ENCODE measurements at places on chromosomes 1 and 21.

- DNase-seq, result peak; percentile 64
These were observed 1.2 kb upstream of the LUZP1 start for GRCh38 chr1:23169727-23170335.

GRCh38 chr1:229709500-229710013 is 83.5 kb downstream of the URB2 start:
- no peak for DNase-seq

- DNase-seq, result peak; percentile 53
These were observed 62.1 kb downstream of the DEGS1 start for GRCh38 chr1:224245188-224245587.

- no peak for DNase-seq
These were observed 89.6 kb downstream of the LEPR start for GRCh38 chr1:65509912-65510680.

GRCh38 chr1:115725600-115725999 is 42.9 kb downstream of the CASQ2 start:
- no peak for DNase-seq

DNA sequence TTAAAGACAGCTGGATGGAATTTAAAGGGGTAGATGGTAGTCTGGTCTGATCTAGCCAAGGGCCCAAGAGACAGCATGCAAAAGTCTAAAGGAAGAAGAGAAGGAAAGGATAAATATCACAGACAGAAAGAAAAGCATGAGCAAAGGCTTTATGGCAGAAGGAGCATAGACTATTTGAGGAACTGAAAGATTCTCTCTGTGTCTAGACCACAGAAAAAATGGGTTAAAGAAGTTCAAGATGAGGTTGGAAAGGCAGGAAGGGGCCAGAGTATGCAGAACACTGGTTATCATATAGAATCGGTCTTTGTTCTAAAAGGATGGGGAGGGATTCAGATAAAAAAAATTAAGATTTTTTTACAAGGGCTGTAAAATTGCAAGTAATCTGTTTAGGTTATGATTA is 136.8 kb upstream of the SGIP1 start:
- DNase-seq, result no peak

GRCh38 chr21:38486221-38486620 is 12.1 kb downstream of the ERG start:
- DNase-seq, result no peak

GRCh38 chr1:116031302-116031835 is 55.1 kb downstream of the SLC22A15 start:
- peak; percentile 22 for DNase-seq

- DNase-seq, result no peak
These were observed 331.9 kb downstream of the TGFB2 start for GRCh38 chr1:218677026-218677425.

- no peak for DNase-seq
These were observed 112.5 kb upstream of the PAXBP1 start for GRCh38 chr21:32884062-32884461.

GRCh38 chr1:205983925-205984725 is 19.1 kb downstream of the RAB7B start:
- peak; percentile 46 for DNase-seq

DNA sequence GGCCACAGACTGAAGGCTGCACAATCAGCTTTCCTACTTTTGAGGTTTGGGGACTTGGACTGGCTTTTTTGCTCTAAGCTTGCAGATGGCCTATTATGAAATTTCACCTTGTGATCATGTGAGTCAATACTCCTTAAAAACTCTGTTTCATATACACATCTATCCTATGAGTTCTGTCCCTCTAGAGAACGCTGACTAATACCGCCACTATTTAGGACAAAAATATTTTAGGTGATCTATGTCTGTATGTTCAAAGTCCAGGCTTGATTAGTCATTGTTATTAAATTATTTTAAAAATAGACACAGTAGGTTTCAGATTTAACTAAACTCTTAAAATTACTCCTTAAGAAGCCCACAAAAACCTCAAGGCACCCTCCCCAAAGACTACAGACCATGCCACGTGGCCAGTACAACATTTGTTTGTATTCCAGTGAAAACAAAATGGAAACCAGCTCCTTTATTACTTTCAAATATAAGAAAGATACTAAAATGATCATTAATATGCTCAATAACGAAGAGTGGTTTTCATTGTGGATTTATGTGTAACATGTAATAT is 63.1 kb downstream of the TMPRSS15 start:
- DNase-seq, result no peak

GRCh38 chr1:39758556-39759435 is 12.4 kb downstream of the OXCT2 start:
- DNase-seq, result no peak

DNA sequence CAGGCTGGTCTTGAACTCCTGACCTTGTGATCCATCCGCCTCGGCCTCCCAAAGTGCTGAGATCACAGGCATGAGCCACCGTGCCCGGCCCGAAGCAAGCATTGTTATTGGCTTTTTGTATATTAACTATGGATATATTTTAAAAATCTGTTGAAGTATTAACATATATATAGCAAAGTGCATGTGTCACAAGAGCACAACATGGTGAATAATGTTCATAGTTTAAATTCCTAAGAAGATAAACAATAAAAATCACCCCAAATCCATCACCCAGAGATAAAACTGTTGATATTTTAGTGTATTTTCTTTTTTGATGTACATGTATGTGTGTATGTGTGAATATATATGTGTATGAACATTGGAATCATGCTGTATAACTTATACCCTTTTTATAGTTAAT is 9.1 kb upstream of the FOXE3 start:
- no peak for DNase-seq

DNA sequence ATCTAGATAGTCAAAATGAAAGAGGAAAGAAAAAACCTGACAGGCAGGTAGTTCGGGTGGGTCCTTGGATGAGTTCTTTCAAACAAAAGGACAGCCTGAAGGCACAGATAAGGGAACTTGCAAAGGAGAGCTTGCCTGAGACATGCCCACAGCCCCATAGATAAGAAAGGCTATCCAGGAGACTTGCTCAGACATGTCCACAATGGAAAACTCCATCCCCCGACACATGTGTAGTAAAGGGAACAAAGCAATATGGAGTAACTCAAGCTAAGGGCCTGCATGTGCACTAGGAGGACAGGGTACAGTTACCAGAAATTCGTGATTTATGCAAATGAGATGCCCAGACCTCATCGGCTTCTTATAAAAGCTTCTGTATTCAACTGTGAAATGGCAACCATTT is 281.5 kb downstream of the NEGR1 start:
- DNase-seq, result no peak

DNA sequence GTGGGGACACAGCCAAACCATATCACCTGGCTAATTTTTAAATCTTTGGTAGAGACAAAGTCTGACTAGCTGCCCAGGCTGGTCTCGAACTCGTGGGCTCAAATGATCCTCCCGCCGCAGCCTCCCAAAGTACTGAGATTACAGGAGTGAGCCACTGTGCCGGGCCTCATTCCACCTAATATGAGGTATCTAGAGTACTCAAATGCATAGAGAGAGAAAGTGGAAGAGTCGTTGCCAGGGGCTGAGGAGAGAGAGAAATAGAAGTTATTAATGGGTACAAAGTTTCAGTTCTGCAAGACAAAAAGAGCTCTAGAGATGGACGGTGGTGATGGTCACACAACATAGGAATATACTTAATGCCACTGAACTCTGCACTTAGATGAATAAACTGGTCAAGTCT is 119.6 kb downstream of the TOMM20 start:
- DNase-seq, result no peak

- DNase-seq, result no peak
These were observed 32.3 kb downstream of the PTPRC start for GRCh38 chr1:198671136-198671535.

- DNase-seq, result peak; percentile 15
These were observed 116.9 kb upstream of the NGF start for GRCh38 chr1:115454837-115455511.

DNA sequence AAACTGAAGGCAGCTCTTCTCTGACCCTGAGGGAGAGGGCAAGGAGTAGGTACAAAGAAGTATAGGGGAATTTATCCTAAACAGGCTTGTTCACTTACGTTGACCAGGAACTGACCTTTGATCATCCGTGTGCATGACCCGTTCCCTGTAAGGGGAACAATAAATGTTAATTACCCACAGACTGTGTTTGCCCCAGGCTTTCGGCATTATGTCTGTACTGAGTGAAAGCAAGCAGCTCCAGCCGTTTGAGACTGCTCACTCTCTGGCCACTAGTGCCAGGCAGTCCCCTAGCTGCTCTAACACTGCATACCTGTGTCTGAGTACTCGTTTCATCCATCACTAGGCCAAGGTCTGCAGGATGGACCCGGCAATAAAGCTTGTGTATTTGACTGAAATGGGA is 1365.3 kb downstream of the NCAM2 start:
- DNase-seq, result peak; percentile 23

GRCh38 chr1:36256558-36257374 is 32.5 kb downstream of the THRAP3 start:
- no peak for DNase-seq

- DNase-seq, result no peak
These were observed 448 bp upstream of the OBSCN start for GRCh38 chr1:228207381-228207810.

- DNase-seq, result no peak
These were observed 3.2 kb downstream of the S1PR1 start for GRCh38 chr1:101240041-101240430.

DNA sequence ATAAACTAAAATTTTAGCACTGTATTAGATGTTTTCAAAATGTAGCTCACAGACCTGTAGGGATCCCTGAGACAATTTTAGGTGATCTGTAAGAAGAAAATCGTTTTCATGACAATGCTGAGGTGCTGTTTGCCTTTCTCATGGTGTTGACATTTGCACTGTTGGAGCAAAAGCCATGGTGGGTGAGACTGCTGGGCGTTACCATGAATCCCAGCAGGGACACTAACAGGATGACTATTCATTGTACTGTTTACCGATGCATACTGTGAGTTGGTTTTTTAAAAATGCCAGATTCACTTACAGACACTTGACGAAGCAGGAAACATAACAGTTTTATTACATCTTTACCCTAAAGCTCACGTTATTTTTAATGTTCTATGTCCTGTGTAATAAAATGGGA is 468.5 kb downstream of the PCP4 start:
- DNase-seq, result no peak

GRCh38 chr1:94332516-94332915 is 85.7 kb upstream of the ABCD3 start:
- DNase-seq, result no peak

DNA sequence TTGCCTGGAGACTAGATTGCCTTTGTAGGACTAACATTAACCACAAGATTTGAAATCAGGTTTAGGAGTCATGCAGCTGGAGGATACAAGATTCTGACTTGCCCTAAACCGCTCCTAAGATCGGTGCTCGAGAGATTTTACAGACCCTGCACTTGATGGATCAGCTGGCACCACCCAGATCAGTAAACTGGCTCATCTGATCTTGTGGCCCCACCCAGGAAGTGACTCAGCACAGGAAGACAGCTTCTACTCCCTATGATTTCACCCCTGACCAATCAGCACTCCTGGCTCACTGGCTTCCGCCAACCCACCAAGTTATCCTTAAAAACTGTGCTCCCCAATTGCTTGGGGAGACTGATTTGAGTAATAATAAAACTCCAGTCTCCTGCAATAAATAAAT is 876 bp upstream of the CATSPERE start:
- no peak for DNase-seq

DNA sequence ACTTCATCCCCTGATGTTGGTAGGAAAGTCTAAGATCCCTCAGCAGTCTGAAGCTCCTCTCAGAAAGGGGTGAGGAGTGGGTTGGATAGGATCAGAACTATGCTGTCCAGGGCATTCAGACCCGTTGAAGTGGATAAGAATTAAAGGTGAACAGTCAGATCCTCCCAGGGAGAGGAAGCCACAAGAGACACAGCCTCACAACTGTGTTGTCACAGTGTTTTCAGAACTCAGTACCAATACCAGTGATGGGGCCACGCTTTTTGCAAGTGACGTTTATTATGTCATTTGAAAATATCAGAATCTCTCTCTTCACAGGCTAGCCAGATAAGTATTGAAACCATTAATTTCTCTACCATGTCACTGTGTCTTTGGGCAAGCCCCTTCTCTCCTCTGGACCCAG is 15.4 kb upstream of the EPS15 start:
- no peak for DNase-seq

GRCh38 chr1:2311184-2312032 is 79.9 kb downstream of the MORN1 start:
- peak; percentile 76 for DNase-seq

DNA sequence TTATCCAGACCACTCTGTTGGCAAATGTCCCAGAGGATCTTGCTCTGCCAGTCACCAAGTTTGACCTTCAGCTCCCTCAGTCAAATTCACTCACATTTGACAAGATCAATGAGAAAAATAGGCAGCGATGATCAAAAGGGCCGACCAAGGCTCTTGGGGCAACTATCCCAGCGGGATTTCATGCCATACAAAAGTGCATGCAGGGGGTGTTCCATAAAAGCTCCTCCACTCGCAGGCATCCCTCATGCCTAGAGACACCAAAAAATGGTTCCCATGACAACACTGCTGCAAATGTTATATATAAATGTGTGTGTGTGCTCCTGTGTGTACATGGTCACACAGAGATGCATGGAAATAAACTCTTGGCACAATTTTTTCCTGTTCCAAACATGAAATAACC is 16.2 kb upstream of the EIF4G3 start:
- DNase-seq, result no peak

- no peak for DNase-seq
These were observed 86.2 kb upstream of the ZBTB18 start for GRCh38 chr1:243964915-243965314.

- no peak for DNase-seq
These were observed 137.4 kb upstream of the VAMP3 start for GRCh38 chr1:7633506-7634245.

GRCh38 chr1:30764939-30765555 is 7.5 kb upstream of the LAPTM5 start:
- DNase-seq, result no peak

DNA sequence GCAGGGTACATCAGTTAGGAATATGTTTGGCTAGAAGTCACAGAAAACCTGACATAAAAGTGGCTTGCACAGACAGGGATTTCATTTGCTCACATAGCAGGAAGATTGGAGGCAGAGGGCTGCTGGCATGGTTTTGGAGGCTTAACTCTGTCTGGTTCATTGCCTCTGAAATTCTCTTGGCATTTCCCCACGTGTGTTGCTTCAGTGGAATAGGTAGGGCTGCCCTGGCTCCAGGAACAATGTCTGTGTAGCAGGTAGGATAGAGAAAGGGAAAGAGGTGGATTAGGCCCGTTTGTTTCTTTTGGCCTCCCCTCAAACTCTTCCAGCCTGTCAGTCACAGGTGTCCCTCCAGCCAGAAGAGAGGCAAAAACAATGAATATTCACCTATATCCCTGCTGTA is 20.5 kb upstream of the SIPA1L2 start:
- DNase-seq, result no peak

GRCh38 chr1:98034505-98034904 is 113.7 kb upstream of the DPYD start:
- no peak for DNase-seq

DNA sequence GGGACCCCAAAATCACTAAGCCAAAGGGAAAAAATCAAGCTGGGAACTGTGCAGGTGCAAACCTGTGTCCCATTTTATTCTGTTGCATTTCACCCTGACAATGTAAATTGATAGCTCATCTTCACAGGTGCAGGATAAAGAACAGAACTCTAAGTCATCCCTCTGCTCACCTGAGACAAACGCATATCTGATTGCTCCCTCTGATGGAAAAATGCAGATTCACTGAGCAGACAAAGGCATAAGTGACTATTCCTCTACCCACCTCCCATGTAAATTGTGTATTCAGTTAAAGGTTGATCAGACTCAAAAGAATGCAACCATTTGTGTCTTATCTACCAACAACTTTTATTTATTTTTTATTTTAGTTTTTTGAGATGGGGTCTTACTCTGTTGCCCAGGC is 644.2 kb downstream of the PTPRU start:
- DNase-seq, result no peak
